ENCODE measurements at places on chromosomes 2 and 18.

GRCh38 chr2:166375736-166376487 is at the start of gene SCN9A:
Gene SCN9A (minus strand): TSS chr2:166375944. CDS start chr2:166311756, 64,188 bp downstream.
- DNase-seq = no peak

GRCh38 chr2:43274721-43275120 is 48.3 kb upstream of the ZFP36L2 start:
- DNase-seq = no peak

DNA sequence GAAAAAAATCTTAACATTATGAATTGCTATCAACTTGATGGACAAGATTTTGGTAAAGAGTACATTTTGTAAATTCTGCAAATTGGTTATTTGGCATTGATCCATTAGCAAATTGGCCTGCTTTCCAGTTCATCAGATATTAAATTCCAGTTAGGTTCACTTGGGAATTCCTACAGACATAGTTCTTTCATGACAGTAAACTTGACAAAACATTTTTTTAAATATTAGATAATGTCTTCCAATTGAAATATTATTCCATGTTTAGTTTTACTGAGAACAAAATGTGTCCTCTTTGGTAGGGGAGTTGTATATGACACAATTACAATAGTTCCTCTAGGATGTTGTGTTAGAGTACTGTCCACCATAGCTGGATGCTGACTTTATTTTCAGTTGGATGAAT is 141.9 kb downstream of the LCLAT1 start:
- DNase-seq = no peak

DNA sequence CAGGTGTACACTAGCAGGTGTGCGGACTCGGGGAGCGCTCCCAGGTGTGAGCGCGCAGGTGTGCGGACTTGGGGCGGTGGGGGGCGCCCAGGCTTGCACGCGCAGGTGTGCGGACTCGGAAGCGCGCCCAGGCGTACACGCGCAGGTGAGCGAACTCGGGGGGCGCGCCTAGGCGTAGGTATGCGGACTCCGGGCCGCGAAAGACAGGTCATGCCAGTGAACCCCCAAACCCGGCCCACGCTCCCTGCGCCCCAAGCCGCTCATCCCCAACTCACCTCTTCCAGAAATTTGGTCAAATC is 342 bp downstream of the CYB5A start:
- no peak for DNase-seq

DNA sequence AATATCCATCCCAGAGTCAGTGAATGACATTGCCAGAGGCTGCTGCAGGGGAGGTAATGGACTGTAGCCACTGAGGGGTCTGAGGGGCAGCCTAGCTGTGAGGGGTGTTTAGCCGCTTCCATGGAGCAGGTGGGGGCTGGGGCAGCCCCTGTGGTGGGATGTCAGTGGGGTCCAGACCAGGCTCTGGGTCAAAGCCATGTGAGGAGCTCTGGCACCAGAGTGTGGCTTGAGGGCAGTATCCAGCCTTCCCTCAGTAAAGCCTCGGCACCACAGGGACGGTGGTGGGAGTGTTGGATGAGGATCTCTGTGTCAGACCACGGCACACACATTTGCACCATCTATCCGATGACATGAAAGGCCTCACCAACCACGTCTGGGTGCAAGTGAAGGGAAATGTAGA is 85.0 kb downstream of the INHBB start:
- DNase-seq = no peak

Data from activated T-helper 1 cell treated with anti-CD3 and anti-CD28 coated beads, Interleukin-2, amount 50 U/mL, for 16 hours (primary cell).